ENCODE measurements at places on chromosomes 3 and 15.

DNA sequence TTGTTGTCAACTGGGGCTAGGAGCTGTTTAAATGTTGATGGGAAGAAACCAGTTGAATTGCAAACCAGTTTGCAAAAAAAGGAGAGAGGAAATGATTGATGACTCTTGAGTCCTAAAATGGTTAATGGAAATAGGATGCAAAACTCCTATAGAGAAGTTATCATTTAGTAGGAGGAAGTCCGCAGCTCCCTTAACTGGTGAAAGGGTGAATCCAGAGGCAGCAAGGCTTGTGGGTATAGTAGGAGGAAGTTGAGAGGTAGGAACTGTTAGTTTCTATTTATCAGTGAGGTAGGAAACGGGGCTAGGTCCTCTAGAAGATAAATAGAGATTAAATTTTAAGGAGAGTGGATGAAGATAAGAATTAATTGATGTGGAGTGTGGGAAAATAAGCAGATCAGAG is 15.4 kb downstream of the IREB2 start:
- no peak for DNase-seq

DNA sequence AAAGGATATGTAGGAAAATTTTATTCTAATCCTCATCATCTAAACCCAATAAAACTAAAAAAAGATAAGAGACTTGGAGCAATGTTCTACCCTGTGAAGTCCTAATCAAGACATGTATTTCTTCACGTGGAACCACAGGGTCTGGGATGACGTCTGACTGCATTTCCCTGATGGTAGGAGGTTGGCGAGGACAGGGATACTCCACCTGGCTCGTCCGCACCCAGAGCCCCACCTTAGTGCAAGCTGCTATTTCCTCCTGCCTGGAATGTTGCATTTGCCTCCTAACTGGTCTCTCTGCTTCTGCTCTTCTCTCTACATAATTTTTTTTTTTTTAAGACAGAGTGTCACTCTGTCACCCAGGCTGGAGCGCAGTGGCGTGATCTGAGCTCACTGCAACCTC is 57.7 kb upstream of the RASGRP1 start:
- no peak for DNase-seq

- no peak for DNase-seq
Observed at GRCh38 chr15:91304786-91305185, 204.7 kb downstream of the SV2B start.

DNA sequence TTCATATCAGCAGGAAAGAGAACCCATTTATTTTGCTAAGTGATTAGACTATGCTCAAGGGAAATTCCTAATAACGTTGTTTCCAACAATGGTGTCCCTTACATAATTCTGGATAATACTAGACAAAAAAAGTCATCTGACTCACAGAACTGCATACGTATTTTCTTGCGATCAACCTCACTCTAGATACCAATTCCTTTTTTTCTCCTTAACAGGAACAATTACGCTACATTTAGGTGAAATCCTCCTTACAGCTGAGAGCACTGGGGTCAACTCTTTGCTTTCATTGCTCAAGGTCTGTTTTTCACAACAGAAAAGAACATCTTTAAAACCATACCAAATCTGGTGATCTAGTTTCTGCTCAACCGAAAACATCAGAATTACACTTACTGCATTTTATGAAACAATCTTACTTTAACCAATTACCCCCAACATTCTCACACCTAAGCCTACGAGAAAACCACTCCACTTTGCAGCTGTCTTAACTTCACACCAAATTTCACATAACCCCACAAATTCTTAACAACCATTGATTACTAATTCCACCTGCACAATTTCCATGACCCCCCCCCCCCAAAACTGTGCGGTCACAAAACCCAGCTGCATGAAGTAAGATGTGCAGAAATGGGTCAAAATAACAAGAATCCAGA is 61.2 kb upstream of the ICE2 start:
- no peak for DNase-seq

GRCh38 chr15:52124270-52124880 is 11.8 kb upstream of the BCL2L10 start:
- no peak for DNase-seq

- DNase-seq, result no peak
Observed at GRCh38 chr15:69323893-69324430, 25.2 kb downstream of the PAQR5 start.

- DNase-seq, result no peak
Observed at GRCh38 chr3:183697123-183697609, 431 bp upstream of the YEATS2 start.

DNA sequence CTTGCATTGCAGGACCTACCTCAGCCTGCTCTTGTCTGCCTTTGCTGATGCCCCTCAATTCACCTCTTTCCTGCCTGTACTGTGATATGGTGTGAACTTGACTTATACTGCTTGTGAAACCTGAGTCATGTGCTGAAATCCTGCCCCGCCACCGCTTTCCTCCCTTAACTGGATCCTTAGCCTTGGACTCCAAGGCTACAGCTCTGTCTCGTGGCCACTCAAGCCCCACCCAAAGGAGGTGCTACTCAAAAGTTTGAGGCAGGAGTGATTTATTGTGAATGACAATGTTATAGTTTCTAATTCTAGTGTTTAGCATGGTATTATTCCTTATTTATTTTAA is 56.1 kb downstream of the MYZAP start:
- DNase-seq, result no peak

- DNase-seq, result no peak
Observed at GRCh38 chr3:190003681-190004123, 117.0 kb downstream of the P3H2 start.

DNA sequence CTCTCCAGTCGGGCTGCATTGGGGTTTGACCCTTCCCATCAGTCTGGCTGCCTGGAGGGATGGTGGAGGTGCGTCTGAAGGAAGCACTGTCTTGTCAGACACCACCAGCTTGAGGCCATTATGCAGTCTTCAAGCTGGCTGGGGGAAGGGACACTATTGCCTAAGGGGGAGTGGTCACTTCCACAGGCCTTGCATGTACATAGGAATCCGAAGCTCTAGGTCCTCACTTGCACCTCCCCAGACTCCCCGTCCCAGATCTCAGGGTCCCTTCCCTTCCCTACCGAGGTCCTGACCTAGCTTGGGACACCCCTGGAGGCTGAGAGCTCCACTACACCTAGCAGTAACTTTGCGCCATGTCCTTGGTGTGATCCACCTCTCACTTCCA is 48.6 kb upstream of the KLF13 start:
- DNase-seq, result no peak

DNA sequence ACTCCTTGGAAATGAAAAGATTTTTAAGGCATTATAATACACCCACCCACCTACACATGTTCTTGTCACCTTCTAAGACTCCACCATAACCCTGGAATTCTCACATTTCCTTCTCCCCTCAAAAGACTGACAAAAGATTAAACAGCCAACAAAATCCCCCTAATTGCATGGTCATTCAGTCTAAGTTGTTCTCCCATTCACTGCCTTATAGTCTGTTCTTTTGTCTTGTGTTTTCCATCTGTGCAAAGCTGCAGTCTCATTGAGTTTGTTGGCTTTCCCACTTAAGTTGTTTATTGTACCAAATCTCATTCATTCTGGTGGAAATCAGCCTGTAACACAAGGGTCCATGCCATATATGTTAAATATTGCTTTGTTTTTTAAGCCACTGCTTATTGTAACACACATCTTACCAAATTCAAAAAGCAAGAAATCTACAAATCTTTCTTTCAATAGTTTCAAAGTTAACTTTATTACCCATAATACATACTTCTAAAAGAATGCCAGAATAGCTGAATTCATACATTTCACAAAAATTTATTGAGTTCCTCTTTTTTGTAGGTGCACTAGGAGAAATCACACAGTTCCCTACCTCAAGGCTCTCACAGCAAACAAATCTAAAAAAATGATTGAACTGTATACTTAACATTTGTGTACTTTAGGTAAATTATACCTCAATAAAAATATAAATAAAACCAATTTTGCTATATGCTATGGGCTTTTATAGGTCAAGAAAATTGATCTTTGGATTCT is 2.4 kb upstream of the RCN2 start:
- no peak for DNase-seq

DNA sequence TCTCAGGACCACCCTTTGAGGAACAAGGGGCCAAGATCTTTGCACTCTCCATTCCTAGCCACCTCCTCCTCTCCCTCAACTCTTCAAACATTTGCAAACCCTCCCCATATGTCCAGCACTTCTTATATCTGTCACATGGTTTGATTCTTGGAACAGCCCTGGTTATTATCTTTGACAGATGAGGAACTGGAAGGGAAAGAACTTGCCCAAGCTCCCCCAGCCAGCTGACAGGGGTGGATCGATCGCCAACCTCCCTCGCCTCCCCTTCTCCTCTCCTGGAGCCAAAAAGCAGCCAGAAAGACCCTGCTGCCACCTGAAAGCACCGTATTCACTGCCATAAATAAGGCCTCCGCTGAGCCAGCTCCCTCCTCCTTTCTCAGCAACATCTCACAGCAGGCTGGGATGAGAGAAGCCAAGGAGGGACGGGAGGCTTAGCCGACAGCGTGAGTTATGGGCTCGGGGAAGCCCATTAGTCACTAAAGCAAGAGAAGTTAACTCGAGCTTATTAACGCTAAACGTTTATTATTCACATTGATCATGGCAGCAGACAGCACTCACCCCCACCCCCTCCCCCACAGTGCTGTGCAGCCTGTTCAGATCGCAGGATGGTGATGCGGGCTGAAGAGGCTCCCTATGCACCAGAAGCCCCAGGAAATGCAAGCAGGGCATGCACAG is 22.2 kb upstream of the FGD5 start:
- no peak for DNase-seq

DNA sequence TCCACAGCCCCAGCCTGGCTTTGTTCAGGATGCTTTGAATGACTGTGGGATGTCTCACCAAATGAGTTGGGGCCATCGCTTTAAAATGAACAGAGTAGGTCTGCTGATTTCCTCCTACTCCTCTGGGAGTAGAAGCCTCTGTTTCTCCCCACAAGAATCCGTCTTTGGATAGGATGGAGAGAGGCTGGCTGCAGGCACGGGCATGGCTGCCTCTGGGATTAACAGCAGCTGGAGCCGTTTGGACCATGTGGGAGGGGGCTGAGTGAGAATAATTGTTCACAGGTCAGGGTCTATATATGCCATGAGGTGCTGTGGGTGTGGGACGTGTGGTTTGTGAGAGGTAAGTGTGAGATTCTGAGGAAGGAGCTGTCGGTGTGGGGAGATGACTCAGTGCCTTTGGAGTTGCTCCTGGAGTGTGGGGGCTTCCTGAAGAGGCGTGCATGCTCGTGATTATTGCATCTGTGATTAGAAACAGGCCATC is 48.0 kb upstream of the APEH start:
- no peak for DNase-seq

GRCh38 chr3:20490996-20491395 is 305.0 kb upstream of the SGO1 start:
- no peak for DNase-seq

DNA sequence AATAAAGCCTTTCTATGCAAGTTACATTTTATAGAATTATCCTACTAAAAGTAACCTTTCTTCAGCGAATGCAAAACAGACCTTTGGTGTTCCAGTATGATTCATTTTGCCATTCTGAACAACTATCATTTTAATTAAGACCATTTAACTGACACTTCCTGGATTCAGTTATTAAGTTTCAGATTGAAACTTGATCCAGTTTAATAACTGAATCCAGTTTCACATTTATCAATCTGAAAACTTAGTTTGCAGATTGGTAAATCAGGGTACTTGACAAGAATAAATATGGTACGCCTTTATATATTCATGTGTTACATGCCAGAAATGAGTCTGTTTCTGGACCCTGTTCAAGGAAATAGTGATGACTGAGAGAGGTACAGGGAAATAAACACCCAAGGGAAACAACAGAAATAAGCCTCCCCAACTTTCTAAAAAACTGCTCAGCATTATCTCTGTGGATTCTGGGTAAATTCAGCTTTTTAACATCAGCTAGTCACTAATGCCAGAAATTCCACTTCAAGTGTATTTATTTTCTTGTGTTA is 23.3 kb upstream of the NFKBIZ start:
- DNase-seq, result no peak

DNA sequence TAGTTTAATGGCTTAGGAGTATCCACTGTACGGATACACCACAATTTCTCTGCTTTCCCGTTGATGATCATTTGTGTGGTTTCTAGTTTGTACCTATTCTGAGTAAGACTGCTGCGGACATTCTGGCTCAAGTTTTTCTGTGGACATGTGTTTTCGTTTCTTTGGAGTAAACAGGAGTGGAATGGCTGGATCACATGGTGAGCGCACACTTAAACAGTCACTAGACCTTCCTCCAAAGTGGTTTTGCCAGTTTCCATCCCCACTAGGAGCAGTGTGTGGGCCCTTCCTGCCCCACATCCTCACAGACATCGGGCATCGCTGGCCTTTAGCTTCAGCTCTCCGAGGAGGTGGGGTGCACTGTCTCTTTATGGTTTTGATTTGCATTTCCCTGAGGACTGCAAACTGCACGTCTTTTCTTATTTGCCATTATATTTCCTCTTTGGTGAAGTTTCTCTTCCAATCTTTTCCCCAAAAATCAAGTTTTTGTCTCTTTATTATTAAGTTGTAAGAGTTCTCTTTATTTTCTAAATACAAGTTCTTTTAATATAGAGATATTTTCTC is 94.1 kb downstream of the VGLL4 start:
- DNase-seq, result no peak

Measured in T47D (cell line).